Pancreas (tissue), 10 donors: ENCODE measurements at places on chromosomes 11 and 22. TPM values are rescaled to one million over a fixed set of nuclear protein-coding genes. Genes with fewer than 3 reads are reported as not detected.

The KIRREL3 gene
- not detected for total RNA-seq

The GRK3 gene
- total RNA-seq, result 8.2 TPM

The ACAD8 gene
- 15.9 TPM for total RNA-seq

The ANKK1 gene
- total RNA-seq, result 0.12 TPM

The RAG2 gene
- not detected for total RNA-seq

The NCF4 gene
- total RNA-seq, result 7.1 TPM

The CCDC81 gene
- total RNA-seq, result 0.34 TPM

The MMP10 gene
- 0.44 TPM for total RNA-seq

The RANGAP1 gene
- total RNA-seq, result 33.6 TPM

The PLEKHA7 gene
- total RNA-seq, result 26.9 TPM

The FAM111A gene
- 7.4 TPM for total RNA-seq

The SCGB1D2 gene
- 0.65 TPM for total RNA-seq

The KDM4E gene
- total RNA-seq, result not detected

GRCh38 chr22:24413736-24414385, 13.5 kb upstream of the ADORA2A start:
- DNase-seq, result no peak

DNA sequence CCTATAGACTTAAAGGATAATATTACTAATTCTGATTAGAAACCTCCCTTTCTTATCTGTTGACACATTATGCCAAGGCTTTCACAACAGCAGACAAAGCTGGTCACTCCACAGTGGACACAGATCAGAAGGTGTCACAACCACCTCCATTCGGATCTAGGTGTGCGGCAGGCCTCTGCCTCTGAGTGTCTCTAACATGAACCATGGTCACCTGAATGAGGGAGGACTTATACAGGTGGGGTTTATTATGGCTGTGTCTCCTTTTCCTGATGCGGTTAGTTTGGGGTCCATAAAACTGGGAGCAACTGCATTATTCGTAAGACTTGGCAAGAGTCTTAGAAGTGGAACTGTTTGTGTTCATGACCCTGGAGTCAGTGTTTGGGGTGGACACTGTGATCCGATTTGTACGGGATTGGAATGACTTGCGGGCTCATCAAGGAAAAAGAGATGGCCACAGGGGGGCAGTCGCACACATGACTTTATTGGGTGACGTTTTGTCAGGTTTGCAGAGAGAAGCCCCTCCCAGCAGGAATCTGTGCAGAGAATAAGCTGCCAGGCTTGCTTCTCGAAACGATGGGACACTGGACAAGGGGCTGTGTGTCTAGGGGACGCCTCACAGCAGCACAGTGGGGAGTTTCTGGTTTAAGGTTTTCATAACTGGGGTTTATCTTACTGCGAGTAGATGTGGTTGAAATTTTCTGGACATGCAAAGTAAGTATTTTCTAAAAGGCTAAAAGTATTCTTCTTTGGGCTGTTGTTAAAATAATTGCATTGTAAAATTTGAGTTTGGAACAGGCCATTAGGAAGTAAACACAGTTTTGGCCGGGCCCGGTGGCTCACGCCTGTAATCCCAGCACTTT, 90.6 kb downstream of the GAB4 start:
- DNase-seq, result peak; percentile 28

- DNase-seq, result no peak
Measured at GRCh38 chr11:44973632-44974401, 23.1 kb upstream of the TP53I11 start.

GRCh38 chr11:105282658-105283057, 143.1 kb upstream of the CARD18 start:
- DNase-seq, result no peak

- no peak for DNase-seq
Measured at GRCh38 chr11:77819921-77820564, 479 bp downstream of the RSF1 start.

- DNase-seq, result no peak
Measured at GRCh38 chr22:37442135-37442534, 14.9 kb upstream of the ELFN2 start.

GRCh38 chr11:44306052-44306917, 3.7 kb downstream of the ALX4 start:
- no peak for DNase-seq

GRCh38 chr11:131109257-131109656, 193.0 kb upstream of the SNX19 start:
- DNase-seq, result no peak

- no peak for DNase-seq
Measured at GRCh38 chr11:8917157-8917825, 6.3 kb downstream of the AKIP1 start.

- DNase-seq, result no peak
Measured at GRCh38 chr11:1458340-1459218, 28.0 kb downstream of the MOB2 start.

- no peak for DNase-seq
Measured at GRCh38 chr11:132523929-132524328, 1008.4 kb downstream of the OPCML start.

- no peak for DNase-seq
Measured at GRCh38 chr11:109062445-109062844, 359.5 kb upstream of the C11orf87 start.

- no peak for DNase-seq
Measured at GRCh38 chr11:8196749-8197148, 27.9 kb upstream of the RIC3 start.

- DNase-seq, result no peak
Measured at GRCh38 chr11:117059611-117060148, 38.5 kb downstream of the SIK3 start.

DNA sequence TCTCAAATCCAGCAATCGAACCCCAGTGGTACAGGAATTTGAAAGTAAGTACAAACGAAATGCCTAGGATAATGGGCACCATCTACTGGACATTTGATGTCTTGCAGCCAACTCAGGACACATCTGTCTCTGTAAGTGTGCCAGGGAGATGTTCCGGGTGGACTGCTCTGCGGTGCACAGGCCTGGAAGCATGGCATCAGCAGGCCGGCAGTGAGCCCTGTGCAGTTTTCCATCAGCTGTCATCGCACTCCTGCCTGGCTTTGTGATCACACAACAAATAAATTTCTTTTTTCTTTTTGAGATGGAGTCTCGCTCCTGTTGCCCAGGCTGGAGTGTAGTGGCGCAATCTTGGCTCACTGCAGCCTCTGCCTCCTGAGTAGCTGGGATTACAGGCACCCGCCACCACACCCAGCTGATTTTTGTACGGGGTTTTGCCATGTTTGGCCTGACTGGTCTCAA, 71.0 kb downstream of the JAM3 start:
- no peak for DNase-seq

- no peak for DNase-seq
Measured at GRCh38 chr22:38860283-38861169, 11.5 kb downstream of the CBX6 start.
